ENCODE measurements at places on chromosomes 7 and 10.

DNA sequence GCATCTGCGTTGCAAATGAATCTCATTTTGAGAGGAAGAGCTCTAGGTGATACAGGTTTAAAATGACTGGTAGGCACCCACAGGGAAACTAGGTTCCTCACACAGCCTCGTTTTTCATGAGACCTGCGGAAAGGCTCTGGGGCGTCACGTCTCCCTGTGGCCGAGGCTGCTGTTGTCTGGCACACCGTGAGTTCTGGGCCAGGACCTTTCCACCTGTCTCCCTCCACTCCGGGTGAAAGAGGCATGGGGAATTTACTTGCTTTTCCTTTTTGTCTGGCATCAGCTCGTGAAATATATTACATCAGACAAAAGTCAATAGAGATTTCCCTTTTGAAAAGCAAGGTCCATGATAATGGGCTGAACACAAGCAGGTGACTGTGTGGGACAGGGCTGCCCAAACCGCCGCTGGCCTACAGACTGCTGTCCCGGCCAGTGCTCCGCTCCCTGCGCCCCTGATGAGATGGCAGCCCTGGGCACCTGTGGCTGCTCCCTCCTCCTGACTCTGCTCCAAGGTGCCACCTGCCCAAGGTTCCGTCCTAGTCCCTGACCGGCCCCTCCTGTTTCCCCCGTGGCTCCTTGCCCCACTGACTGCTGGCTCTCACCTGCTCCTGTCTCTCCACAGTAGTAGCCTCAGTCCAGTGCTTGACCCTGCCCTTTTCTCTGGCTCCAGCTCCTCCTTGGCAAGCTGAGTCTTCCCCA lies 109.6 kb downstream of the NKX6-2 start:
- no peak for DNase-seq

DNA sequence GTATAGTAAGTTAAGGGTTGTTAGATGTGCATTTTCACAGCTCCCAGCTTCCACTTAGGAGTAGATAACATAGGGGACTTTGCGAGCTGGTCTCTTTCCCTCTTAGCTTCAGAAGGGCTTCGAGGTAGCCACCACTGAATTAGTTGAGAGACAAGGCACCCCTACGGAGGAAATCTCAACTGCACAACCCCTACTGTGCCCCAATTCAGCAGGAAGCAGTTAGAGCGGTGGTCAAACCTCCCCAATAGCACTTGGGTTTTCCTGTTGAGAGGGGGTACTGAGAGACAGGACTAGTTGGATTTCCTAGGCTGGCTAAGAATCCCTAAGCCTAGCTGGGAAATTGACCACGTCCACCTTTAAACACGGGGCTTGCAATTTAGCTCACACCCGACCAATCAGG lies 1.1 kb upstream of the HERPUD2 start:
- DNase-seq, result no peak

- no peak for DNase-seq
These were observed 31.3 kb downstream of the DNAJC9 start for GRCh38 chr10:73215749-73216148.

GRCh38 chr7:15584575-15584974 lies 22.8 kb upstream of the AGMO start:
- no peak for DNase-seq

DNA sequence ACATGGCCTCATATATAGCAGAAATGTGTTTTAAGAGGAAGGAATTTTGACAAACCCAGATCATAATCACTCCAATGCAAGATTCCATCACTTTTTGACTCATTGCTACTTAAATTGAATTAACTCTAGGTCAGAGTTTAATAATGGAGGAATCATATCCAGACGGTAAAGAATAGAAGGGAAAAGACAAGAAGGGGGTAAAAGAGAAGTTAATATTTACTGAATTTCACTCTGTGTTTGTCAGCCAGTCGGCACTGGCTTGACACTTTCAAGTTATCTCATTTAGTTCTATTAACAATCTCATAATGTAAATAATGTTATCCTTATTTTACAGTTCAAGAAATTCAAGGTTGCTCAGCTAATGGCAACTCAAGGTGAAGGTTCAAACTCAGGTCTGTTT lies 147.5 kb downstream of the SEMA3A start:
- DNase-seq, result no peak

- no peak for DNase-seq
These were observed 25.7 kb upstream of the PRSS37 start for GRCh38 chr7:141866974-141867373.

GRCh38 chr7:129644634-129645230 lies 33.2 kb downstream of the NRF1 start:
- DNase-seq, result no peak

DNA sequence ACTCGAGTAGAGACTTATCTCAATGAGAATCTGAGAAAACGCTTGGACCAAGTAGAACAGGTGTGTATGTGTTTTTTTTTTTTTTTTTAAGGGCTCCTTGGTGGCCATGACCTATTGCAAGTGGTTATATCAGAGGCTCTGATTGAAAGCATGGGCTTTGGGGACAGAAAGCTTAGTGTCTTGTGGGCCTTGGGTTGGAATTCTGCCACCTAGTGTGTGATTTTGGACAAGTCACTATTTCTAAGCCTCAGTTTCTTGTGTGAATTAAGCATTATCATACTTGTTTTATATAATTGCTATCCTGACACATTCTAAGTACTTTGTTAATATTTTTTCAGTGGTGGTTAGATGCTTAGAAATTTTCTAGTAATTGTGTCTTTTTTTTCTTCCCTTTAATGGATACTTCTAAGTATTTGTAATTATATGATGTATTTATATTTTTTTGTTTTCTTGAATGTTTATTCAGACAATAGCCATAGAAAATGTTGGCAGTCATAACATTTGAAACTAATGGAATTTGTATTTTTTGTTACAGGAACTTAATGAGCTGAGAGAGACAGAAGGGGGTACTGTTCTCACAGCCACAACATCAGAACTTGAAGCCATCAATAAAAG lies 33.1 kb downstream of the SMC3 start:
- DNase-seq, result no peak

DNA sequence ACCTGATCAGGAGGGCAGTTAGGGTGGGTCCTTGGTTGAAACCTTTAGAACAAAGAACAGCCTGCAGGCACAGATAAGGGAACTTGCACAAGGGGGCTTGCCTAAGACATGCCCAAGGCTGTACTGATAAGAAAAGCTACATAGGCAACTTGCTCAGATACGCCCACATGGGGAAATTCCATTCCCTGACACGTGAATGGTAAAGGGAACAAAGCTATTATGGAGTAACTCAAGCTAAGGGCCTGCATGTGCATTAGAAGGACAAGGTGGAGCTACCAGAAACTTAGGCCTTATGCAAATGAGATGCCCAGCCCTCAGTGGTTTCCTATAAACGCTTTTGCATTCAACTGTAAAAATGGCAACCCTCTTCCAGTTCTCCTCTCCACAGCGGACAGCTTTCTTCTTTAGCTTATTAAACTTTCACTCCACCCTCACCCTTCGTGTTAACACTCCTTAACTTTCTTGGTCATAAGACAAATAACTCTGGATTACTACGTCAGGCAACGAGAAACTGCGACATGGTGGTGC lies 1192.1 kb upstream of the CELF2 start:
- no peak for DNase-seq

GRCh38 chr7:95478272-95479037 lies 7.3 kb upstream of the ASB4 start:
- DNase-seq, result no peak

DNA sequence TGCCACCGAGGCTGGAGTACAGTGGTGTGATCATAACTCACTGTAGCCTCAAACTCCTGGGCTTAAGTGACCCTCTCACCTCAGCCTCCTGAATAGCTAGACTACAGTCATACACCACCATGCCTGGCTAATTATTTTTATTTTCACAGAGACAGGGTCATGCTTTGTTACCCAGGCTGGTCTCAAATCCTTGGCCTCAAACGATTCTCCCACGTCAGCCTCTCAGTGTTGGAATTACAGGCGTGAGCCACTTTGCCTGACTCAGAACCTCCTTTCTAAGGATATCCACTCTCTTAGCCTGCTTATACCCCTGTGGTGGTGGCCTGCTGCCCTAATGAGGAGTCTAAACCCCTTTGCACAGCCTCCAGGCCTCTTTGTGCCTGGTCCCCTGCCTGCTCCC lies 4.2 kb upstream of the IGFBP1 start:
- no peak for DNase-seq

DNA sequence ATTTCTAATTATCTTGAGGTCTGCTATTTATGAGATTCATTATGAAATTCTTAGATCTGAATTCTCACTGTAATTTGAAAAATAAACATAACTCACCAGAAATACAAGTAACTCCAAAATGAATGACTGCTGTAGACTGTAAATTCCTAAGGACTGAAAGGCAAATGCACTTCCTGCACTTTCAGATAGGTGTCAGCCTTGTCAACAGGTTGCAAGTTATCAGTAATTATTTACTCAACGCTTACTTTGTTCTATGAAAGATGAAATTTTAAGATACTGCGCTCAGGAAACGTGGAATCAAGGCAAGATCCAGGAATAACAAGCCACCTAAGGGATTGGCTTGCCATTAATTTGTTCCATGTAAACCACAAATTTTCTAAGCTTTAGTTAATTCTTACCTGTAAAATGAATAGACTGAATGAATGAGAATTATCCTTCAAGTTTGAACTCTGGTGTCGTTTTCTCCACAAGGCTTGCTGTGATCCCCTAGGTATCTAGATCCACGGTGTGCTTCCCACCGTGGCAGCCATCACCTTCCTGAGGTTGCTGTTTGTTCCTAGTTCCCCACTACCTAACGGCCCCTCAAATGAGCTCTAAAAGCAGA lies 12.6 kb downstream of the DHX32 start:
- no peak for DNase-seq

DNA sequence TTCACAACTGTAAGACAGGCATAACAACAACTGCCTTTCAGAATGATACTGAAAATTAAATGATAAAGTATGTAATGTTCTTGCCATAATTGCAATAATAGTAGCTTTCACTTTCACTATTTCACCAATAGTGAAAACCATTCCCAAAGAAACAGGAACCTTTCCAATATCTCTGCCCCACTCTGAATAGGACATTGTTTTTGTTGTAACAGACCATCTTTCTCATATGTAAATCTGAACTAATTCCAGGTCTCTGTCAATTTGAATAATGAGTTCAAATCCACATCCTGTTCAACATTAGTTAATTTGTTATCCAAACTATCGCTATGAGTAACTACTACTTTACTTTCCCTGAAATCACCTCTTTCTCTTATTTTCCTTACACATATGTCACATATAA lies 148.0 kb downstream of the LRRN3 start:
- no peak for DNase-seq

GRCh38 chr7:92333866-92334265 lies 88.1 kb downstream of the ANKIB1 start:
- no peak for DNase-seq

- DNase-seq, result no peak
These were observed 767.2 kb downstream of the REEP3 start for GRCh38 chr10:64288404-64288803.

DNA sequence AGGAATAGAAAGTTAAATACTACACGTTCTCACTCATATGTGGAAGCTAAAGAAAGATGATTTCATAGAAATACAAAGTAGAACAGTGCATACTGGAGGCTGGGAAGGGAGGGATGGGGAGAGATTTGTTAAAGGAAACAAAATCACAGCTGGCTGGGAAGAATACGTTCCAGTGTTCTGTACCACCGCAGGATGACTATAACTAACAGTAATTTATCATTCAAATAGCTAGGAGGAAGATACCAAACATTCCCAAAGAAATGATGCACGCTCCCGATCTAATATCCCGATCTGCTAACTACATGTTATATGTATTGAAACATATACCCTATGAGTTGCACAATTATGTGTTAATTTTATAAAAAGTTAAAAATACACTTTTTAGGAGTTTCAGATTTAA lies 162.3 kb downstream of the ZMYND11 start:
- no peak for DNase-seq
